ENCODE measurements at places on chromosomes 5 and 9.

- DNase-seq, result peak; percentile 10
These were observed 841 bp downstream of the ACSL6 start for GRCh38 chr5:132010645-132010988.

DNA sequence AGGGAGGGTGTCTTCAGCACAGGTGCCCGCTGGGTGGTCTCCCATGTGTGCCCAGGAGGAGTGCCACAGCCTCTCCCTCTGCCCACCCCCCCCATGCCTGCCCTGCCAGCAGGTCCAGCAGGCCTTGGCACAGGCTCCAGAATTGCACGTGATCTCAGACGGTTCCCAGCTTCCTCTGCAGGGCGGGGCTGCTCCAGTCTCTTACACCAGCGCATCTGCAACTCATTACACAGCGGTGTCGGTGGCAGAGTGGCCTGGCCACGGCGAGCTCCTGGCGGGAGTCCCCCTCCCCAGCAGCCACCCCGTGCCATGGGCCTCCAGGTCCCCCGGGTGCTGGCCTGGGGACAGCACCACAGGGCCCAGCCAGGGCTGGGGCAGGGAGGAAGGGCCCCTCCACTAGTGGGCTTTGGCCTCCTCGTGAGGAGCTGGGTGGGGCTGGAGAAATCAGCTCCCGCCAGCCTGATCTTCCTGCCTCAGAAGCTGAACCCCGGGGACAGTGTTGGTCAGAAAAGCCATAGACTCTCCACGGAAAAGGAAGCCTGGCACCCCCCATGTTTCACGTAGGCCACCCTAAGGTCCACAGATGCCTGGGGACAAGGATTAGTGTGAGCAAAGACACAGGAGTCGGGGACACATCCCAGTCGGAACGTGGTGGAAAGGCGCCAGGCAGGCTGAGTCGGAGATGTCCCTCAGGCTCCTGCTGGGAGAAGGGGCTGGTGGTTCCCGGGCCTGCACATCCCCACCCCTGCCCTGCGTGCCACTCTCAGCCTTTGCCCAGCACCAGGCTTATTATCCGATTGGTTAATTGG, 40.2 kb downstream of the RXRA start:
- DNase-seq, result no peak

DNA sequence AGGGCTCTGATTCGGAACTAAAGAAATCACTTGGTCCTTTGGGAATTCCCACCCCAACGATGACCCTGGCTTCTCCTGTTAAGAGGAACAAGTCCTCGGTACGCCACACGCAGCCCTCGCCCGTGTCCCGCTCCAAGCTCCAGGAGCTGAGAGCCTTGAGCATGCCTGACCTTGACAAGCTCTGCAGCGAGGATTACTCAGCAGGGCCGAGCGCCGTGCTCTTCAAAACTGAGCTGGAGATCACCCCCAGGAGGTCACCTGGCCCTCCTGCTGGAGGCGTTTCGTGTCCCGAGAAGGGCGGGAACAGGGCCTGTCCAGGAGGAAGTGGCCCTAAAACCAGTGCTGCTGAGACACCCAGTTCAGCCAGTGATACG, 83.4 kb downstream of the GOLPH3 start:
- no peak for DNase-seq

DNA sequence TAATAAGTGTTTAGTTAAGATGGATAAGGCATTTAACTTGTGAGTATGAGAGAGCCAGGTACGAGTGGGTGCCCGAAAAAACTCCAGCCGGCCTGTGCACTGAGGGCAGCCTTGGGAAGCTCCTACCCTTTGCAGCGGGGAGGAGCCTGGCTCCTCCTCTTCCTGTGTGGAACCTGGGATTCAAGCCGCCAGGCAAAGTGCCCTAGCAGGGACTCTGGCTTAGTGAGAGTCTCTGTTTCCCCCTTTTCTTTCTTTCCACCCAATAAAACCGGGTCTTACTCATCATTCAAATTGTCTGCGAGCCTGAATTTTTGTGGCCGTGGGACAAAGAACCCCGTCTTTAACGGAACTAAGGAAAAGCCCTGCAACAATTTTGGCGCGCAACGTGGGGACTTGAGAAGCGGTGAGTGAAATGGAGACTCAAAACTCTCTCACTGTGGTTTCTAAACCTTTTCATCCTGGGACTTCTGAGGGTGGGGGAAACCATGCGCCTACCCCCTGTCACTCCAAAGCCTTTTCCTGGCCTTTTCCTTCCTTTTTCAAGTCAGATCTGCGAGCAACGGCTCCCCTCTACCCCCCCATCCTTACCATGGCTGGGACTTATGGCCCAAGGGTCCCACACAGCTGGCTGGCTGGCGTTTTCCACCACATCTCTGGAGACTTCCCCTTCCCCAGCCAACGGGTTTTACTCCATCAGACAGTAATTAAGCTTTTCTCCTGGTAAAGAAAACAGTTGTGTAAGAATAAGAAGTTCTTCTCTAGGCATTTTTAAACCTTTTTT, 535.7 kb upstream of the ACO1 start:
- DNase-seq, result no peak

DNA sequence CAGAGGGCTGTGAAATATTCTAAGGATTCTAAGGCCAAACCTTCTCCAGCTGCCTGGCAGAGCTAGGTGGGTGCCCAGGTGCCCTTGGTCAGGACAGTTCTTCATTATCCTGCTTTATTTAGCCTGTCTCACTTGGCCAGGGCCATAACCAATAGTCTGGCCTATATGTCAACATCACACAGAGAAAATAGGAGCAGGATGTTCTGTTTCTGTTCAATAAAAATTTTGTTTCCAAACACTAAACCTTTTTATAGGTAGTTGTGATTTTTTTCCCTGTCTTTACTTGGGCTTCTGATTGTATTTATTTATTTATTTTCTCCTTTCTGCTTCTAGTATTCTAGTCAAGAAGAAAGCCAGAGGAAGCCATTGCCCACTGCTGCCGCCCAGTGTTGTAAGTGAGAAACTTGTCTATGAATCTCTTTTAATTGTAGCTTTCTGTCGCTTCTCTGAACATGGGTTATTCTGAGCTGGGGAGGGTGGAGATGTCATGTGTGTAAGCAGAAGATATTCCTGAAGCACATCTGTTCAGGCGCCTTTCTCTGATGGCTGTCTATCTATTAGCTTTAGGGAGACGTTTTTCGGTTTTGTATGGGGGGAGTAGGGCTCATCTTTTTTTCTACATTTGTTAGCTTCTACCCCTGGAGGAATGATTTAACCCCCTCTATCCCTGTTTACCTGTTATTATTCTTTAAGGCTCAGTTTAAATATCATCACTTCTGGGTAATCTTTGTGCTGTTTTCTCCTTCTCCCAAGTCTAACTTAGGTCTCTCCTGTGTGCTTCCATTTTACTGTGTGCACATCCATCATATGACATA, 97.1 kb downstream of the UNC13B start:
- peak; percentile 42 for DNase-seq

GRCh38 chr9:132160802-132161742, 786 bp upstream of the NTNG2 start:
- DNase-seq, result peak; percentile 73

DNA sequence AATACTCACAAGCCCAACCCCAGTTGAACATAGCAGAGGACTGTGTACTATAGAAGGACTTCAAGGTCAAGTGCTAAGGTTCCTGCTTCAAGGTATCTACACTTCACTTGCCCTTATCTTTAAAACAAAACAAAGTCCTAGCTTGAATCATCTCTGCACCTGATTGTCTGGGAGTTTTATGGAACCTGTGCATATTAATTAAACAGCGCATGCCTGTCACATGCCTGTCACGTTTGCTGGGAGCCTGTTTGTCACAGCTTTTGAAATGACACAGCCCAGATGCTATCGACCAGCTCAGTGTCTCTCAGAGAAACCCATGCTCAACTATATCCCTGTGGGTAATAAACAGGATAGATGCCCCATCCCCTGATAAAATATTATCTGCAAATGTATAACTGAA, 476.0 kb downstream of the ZSWIM6 start:
- no peak for DNase-seq

DNA sequence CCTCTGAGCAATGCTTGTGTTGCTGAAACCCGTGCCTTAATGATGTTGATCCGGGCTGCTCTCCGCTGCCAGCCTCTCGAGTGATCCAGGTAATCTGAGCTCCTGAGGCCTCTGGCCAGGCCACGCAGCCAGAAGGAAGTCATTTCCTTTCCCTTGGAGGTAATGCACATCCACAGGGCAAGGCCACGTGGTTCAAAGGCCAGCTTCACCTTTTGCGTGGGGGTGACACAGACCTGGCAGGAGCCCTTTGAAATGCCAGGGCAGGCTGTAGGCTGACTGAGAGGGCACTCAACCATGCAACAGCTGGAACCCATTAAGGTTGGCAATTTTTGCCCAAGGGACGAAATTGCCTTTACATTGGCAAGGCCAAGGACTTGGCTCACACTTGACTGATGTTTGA, 80.4 kb downstream of the LIX1 start:
- no peak for DNase-seq

DNA sequence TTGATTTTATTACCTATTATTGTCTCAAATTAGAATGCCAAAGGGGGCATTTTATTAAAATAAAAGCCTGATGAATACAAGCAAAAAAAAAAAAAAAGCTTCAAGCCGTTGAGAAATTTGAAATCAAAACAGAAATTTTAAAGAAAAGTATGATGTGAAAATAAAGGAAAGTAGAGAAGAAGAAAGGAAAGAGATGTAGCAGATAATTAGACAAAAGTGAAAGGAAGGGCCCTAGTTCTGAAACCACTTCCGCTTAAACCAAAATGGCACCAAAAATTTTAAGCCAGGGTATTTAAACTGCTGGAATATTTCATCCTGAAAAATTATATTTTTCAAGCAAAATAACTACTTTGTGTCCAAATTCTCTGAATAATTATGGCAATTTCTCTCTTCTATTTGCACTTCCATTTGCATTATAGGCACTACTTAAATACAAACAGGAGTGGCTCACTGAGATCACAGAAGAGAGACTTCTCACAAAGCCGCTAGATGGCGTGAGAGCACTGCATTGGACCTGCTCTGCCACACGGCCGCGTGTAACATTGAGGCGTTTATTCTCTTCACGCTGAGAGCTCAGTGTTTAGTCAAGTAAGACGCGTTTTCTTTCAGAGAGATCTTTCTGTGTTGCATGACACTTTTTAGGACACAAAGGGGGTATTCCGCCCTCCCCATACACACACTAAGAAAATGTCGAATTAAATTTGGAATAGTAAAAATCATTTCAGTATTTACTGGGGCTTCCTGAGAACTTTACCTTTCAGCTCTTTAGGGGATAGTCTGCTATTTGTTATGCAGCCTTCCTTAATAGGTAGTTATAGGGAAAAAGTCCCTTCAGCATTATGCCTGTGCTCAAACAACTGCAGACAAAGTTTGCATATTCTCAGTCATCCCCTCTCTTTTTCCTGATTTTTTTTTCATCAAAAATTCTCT, 368.4 kb upstream of the CCNH start:
- peak; percentile 79 for DNase-seq

- no peak for DNase-seq
These were observed 142.2 kb upstream of the ZNF366 start for GRCh38 chr5:72649449-72649848.

DNA sequence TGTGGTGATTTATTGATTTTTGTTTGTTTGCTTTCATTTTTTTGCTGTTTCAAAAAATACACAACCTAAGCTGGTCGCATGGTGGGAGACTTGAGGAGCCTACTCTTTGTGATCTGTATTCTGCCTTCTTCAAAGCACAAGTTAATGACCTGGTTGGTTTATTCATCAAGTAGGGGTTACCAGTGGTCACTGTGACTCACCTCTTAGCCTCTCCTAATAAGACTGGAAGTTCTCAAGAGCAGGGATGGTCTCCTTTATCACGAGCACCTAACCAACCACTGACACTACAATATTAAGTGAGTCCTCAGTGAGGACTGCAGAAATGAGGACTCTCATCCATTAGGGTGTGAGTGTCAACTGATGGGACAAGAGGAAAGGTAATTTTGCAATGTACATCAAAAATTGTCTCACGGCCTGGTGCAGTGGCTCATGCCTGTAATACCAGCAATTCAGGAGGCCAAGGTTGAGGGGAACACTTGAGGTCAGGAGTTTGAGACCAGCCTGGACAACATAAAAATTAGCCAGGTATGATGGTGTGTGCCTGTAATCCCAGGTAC, 13.6 kb upstream of the MTMR12 start:
- DNase-seq, result no peak

DNA sequence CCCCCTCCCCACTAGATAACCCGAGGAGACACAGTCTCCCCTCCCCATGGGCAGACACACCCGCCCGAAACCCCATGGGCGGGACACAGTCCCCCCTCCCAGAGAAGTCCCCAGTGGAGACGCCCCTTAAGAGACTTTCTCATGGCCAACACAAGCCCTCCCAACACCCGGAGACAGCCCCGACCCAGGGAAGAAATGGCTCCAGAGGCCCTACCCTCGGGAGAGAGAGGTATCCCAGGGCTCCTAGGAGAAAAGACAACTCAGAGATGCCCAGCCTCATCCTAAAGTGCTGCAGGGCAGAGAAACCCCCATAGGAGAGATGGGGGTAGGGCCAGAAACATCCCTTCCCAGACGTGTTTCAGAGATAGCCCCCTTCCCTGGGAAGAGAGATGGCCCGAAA, 27.4 kb downstream of the PCDH1 start:
- peak; percentile 8 for DNase-seq

GRCh38 chr5:42035526-42035925, 110.4 kb downstream of the FBXO4 start:
- no peak for DNase-seq
